ENCODE measurements at places on chromosomes 4 and X. TPM values are rescaled to one million over a fixed set of nuclear protein-coding genes. Genes with fewer than 3 reads are reported as not detected.

The RAB39B gene
- polyA plus RNA-seq: 9.8 TPM

The PPP2R2C gene
- not detected for polyA plus RNA-seq

The SCOC gene
- polyA plus RNA-seq: 30.9 TPM

The GSX2 gene
- not detected for polyA plus RNA-seq

The GYPA gene
- polyA plus RNA-seq: not detected

The CT45A3 gene
- polyA plus RNA-seq: not detected

The MAGEA11 gene
- polyA plus RNA-seq: not detected

The CT47B1 gene
- polyA plus RNA-seq: not detected

The MXRA5 gene
- polyA plus RNA-seq: not detected

The ELF2 gene
- 32.9 TPM for polyA plus RNA-seq

GRCh38 chr4:30450474-30450873 is 269.7 kb upstream of the PCDH7 start:
- no peaks in the 10 kb centered on the region for H3K27me3 ChIP-seq
- H3K27ac ChIP-seq: no peak overlapping the region
- DNase-seq: no peak
- no peaks in the 10 kb centered on the region for H3K4me1 ChIP-seq
- H3K36me3 ChIP-seq: no peaks in the 10 kb centered on the region
- no peak overlapping the region for H3K4me3 ChIP-seq

GRCh38 chr4:152940461-152940860 is 4.3 kb downstream of the FHDC1 start:
- no peaks in the 10 kb centered on the region for H3K36me3 ChIP-seq
- no peak for DNase-seq
- no peak overlapping the region for H3K4me3 ChIP-seq
- no peak overlapping the region for H3K27ac ChIP-seq
- H3K4me1 ChIP-seq: peaks cover 27% of the 10 kb centered on the region

GRCh38 chrX:22037911-22038537 is 5.9 kb downstream of the PHEX start:
- H3K4me1 ChIP-seq: no peaks in the 10 kb centered on the region
- H3K4me3 ChIP-seq: no peak overlapping the region
- no peaks in the 10 kb centered on the region for H3K27me3 ChIP-seq

- DNase-seq: no peak
- H3K27me3 ChIP-seq: no peaks in the 10 kb centered on the region
- H3K36me3 ChIP-seq: no peaks in the 10 kb centered on the region
- no peaks in the 10 kb centered on the region for H3K4me1 ChIP-seq
- H3K4me3 ChIP-seq: no peak overlapping the region
Observed at GRCh38 chrX:96576368-96576767, 108.3 kb upstream of the DIAPH2 start.

DNA sequence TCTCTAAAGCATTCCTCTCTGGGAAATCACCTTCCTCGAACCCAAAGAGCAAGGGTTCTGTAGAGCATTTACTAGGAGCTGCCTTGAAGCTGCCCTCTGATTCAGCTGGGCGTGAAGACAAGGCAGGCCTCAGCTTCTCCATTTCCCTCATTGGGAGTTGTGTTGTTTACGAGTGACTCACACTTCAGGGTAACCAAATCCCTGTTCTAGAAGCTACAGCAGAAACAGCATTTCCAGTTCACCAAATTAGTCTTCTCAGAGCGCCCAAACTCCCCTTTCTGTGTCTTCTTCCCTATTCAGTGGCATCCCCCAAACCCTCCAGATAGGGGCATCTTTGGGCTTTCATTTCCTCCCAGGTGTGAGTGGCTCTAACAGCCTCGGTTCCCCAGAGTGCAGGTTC is 863 bp upstream of the XPNPEP2 start:
- H3K27me3 ChIP-seq: no peaks in the 10 kb centered on the region
- no peaks in the 10 kb centered on the region for H3K36me3 ChIP-seq
- H3K4me1 ChIP-seq: peaks cover 16% of the 10 kb centered on the region
- H3K4me3 ChIP-seq: no peak overlapping the region

- H3K4me1 ChIP-seq: peaks cover 8% of the 10 kb centered on the region
- no peaks in the 10 kb centered on the region for H3K36me3 ChIP-seq
- DNase-seq: no peak
- peak overlapping the region; percentile 82 for H3K27ac ChIP-seq
- H3K4me3 ChIP-seq: peak overlapping the region; percentile 21
Observed at GRCh38 chrX:7926914-7927258, 327 bp downstream of the PNPLA4 start.

DNA sequence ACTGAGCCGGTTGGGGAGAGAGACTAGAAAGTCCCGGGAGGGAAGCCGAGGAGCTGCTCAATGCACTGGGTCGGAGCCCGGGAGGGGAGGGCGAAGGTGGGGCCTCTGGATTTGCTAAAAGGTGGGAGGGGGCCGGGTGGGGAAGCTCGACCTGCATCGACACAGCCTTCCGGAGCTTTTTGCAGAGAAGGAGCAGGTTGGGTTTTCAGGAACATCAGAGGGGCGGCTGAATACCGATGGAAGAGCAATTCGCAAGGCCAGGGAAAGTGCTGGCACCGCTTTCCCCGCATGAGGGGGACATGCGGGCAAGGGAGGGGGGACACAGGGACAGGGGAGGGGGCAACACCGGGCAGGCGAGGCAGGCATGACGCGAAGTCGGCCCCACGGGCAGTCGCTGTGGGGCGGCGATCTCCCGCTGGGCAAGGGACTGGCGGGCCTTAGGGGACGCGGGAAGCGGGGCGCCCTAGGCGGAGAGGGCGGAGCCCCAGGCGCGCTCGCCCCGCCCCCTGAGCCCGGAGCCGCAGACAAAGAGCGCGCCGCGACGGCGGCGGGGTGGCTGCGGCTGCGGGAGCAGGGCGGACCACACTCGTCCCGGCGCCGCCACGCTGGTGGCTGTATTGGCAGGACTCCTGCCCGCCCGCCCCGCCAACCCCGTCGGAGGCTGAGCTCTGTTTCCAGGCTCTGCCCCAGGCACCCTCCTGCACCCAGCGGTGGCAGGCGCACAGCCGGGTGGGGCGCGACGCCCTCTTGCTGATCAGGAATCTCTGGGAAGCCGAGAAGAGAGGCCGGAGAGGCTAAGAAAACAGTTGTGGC is 11.6 kb downstream of the PDZD4 start:
- H3K4me3 ChIP-seq: no peak overlapping the region
- peaks cover 19% of the 10 kb centered on the region for H3K4me1 ChIP-seq
- H3K27me3 ChIP-seq: peaks cover 3% of the 10 kb centered on the region
- peak; percentile 35 for DNase-seq
- no peaks in the 10 kb centered on the region for H3K36me3 ChIP-seq
- no peak overlapping the region for H3K27ac ChIP-seq

DNA sequence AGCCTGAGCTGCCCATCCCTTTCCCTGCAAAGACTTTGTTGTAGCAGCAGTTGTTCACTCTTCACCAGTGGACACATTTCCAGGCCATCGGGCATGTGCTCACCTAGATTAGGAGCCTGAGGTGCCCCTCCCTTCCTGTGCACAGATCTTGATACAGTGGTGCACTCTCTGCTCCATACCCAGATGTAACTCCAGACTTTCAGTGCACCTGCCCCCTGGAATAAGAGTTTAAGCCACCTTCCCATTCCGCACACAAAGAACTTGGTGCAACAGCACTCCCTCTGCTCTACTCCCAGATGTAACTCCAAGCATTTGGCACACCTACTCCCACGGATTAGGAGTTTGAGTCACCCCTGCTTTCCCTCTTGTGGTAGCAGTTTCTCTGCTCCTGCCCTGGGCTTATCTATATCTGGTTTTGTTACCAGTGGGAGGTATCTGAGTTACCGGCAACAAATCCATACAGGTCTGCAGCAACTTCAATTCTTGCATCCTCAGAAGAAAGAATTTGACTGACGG is 36.0 kb upstream of the PLK4 start:
- no peaks in the 10 kb centered on the region for H3K36me3 ChIP-seq
- H3K4me1 ChIP-seq: no peaks in the 10 kb centered on the region
- H3K27me3 ChIP-seq: no peaks in the 10 kb centered on the region
- H3K4me3 ChIP-seq: no peak overlapping the region
- H3K27ac ChIP-seq: no peak overlapping the region
- no peak for DNase-seq

DNA sequence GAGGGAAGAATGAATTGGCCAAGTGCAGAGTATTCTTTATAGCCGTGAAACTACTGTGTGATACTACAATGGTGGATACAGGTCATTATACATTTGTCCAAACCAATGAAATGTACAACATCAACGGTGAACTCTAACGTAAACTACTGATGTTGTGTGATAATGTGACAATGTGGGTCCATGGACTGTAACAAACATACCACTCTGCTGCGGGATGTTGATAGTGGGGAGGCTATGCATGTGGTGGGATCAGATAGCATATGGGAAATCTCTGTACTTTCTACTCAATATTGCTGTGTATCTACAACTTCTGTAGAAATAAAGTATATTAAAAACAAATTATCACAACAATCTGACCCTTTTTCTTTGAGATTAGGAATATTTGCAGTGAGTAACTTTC is 101.1 kb downstream of the TEX13C start:
- H3K4me1 ChIP-seq: no peaks in the 10 kb centered on the region
- no peaks in the 10 kb centered on the region for H3K27me3 ChIP-seq
- no peak overlapping the region for H3K4me3 ChIP-seq
- H3K36me3 ChIP-seq: no peaks in the 10 kb centered on the region
- no peak overlapping the region for H3K27ac ChIP-seq

DNA sequence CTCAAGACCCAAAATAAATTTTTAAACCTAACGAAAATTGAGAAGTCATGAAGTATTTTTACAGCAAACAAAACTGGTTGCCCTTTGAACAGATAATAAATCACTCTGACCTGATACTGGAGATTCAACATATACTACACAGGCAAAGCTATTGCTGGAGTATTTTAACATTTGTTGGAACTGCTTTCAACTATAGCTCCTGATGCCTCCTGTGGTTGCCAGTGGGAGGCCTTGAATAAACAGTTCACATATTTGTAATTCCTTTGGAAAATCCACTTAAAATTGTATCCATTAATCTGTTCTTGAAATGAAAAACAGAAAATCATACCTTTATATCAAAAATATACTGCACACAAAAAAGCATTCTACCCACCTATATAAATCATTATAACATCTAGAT is 605.1 kb downstream of the KCTD8 start:
- H3K4me1 ChIP-seq: no peaks in the 10 kb centered on the region
- no peaks in the 10 kb centered on the region for H3K36me3 ChIP-seq
- H3K4me3 ChIP-seq: no peak overlapping the region
- DNase-seq: no peak

DNA sequence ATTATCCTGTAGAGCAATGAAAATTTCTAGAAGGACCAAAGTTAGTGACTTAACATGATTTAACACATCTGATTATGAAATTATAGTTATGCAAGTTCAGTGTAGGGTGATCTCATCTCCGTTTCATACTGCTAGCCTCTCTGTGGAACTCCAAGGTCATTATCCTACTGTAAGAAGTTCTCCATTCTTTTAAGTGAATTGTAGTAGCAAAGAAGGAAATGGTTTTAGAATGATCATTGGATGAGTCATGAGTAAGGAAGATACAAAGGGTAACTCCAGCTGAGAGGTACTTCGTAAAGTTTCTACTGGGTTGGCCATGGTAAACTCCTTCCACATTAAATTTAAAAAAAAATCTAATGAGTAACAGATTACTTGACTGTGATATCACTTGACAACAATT is 215.0 kb upstream of the GIMD1 start:
- no peaks in the 10 kb centered on the region for H3K4me1 ChIP-seq
- H3K27me3 ChIP-seq: no peaks in the 10 kb centered on the region
- DNase-seq: no peak
- no peak overlapping the region for H3K27ac ChIP-seq

DNA sequence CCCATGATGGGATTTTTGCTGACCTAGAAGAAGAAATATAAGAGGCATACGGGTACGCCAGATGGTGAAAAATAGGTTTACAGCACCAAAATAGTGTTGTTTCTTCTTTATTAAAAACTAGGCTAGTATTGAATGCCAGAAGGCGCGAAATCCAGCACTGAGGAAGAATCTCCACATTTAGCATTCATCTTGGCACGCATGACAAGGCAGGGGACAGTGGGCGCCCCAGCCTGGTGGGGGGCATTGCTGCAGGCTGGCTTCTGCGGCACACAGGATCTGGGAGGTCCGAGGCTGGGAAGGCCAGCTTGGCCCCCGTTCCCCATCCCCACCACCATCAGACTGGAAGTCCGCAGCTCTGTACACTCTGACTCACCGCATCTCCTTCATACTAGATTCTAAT is 75.7 kb upstream of the DDX3X start:
- DNase-seq: no peak
- H3K4me3 ChIP-seq: no peak overlapping the region
- no peak overlapping the region for H3K27ac ChIP-seq

DNA sequence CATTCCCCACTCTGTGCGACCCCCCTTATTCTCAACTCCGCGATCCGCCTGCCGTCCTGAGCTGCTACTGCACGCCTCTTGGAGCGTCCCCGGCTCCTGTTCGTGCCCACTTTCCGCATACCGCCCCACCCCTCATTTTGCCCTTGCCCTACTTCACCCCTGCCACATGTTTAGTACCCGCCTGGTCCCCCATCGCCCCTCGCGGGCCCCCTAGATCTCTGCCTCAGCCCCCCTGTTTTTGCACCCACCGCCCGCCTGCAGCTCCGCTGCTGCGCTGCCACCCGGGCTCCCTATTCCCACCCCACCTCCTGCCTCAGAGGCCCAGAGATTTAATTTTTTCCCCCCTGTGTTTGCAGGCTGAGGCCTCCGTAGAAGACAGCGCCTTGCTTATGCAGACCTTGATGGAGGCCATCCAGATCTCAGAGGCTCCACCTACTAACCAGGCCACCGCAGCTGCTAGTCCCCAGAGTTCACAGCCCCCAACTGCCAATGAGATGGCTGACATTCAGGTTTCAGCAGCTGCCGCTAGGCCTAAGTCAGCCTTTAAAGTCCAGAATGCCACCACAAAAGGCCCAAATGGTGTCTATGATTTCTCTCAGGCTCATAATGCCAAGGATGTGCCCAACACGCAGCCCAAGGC is 1.4 kb downstream of the MAGED1 start:
- no peak overlapping the region for H3K4me3 ChIP-seq
- no peaks in the 10 kb centered on the region for H3K27me3 ChIP-seq
- peaks cover 3% of the 10 kb centered on the region for H3K4me1 ChIP-seq
- peak; percentile 2 for DNase-seq
- H3K36me3 ChIP-seq: no peaks in the 10 kb centered on the region
- H3K27ac ChIP-seq: no peak overlapping the region

GRCh38 chr4:53003959-53004358 is 141.8 kb downstream of the RASL11B start:
- H3K4me3 ChIP-seq: no peak overlapping the region
- DNase-seq: no peak
- H3K36me3 ChIP-seq: no peaks in the 10 kb centered on the region
- H3K27ac ChIP-seq: no peak overlapping the region

- no peak overlapping the region for H3K27ac ChIP-seq
- H3K4me1 ChIP-seq: no peaks in the 10 kb centered on the region
- DNase-seq: no peak
- no peak overlapping the region for H3K4me3 ChIP-seq
Observed at GRCh38 chrX:139120760-139121159, 409.2 kb upstream of the FGF13 start.

Measured in CD4-positive, CD25-positive, alpha-beta regulatory T cell (primary cell).